ENCODE measurements at places on chromosomes 4 and X.

- peak; percentile 36 for DNase-seq
These were observed at the start of gene EREG for GRCh38 chr4:74364652-74365491. Gene EREG (plus strand): TSS chr4:74365145. CDS start chr4:74365309, 164 bp downstream.

GRCh38 chr4:93710847-93711430 is 117.6 kb upstream of the ATOH1 start:
- DNase-seq: no peak

GRCh38 chrX:68848189-68848940 is 19.5 kb downstream of the EFNB1 start:
- no peak for DNase-seq

DNA sequence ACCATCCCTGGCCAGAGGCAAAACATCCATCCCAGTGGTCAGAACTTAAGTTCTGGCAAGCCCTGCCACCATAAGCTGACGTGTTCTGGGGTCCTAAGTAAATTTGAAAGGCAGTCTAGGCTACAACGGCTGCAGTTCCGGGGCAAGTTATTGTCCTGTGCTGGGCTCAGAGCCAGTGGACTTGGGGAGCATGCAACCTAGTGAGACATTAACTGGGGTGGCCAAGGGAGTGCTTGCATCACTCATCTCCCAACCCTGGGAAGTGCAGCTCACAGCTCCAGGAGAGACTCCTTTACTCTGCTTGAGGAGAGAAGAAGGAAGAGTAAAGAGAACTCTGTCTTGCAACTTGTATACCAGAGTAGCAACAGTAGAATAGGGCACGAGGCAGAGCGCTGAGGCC is 425.4 kb upstream of the PITX2 start:
- DNase-seq: no peak

DNA sequence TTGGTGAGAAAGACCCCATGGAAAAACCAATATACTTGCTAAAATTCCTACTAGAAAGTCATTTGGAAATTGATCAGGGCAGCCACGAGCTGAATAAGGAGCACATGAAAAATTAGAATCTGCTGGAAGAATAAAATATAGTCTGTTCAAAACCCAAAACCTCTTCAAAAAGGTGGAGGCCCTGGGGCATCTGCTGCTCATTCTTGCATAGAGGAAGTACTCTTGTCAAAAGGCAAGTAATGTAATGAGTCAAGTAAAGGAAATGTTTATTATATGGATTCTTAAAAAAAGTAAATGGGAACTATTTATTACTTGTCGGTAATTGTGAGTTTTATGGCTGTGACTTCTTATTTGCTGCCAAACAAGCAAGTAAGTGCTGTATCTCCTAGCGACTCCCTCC is 109.5 kb downstream of the GK start:
- no peak for DNase-seq

- no peak for DNase-seq
These were observed 24.1 kb upstream of the HPRT1 start for GRCh38 chrX:134435894-134436293.

- no peak for DNase-seq
These were observed 237.1 kb downstream of the ZNF674 start for GRCh38 chrX:46308110-46308509.

DNA sequence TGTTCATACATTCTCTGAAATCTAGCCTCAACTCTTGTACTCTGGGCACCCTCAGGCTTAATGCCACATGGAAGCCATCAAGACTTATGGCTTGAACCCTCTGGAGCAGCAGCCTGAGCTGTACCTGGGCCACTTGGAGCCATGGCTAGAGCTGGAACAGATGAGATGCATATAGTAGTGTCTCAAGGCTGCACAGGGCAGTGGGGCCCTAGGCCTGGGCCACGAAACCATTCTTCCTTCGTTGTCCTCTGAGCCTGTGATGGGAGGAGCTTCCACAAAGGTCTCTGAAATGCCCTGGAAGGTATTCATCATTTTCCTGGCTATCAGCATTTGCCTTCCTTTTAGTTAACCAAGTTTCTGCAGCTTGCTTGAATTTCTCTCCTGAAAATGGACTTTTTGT is 1427.2 kb upstream of the PCDH10 start:
- no peak for DNase-seq

- no peak for DNase-seq
These were observed 39.3 kb downstream of the GASK1B start for GRCh38 chr4:158133551-158133950.

DNA sequence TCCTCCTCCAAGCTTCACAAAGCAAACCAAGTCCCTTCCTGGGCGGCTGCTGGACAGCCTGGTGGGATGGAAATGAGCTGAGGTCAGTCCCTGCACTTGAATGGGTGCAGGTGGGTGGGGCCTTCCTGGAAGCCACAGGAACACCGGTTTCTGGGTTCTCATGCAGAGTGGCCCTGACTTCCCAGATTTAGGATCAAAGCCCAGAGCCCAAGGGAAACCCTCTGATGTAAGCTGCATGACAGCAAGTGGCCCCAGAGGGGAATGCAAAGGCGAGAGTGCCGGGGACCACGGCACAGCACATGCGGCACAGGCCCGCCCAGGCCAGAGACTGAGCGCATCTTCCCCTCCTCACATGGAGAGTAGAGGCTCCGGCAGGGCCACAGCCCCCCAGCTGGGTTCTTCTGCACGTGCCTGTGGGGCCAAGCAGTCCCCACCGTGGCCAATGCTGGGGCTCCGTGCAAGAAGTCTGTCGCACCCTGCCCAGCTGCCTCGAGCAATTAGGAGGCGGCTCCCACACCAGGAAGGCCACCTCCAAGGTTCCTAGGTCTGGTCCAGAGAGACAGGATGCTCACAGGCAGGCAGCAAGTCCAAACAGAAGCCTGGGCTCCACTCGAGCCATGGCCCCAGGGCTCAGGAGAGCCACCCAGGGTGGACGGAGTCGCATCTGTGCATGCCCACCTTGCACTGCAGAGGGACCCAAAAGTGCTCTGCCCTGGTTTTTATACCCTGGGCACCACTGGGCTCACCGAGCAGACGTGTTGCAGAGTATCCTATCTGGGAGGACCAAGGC is 83.0 kb downstream of the HTRA3 start:
- DNase-seq: no peak

GRCh38 chr4:168701061-168701460 is 204.2 kb downstream of the PALLD start:
- no peak for DNase-seq

DNA sequence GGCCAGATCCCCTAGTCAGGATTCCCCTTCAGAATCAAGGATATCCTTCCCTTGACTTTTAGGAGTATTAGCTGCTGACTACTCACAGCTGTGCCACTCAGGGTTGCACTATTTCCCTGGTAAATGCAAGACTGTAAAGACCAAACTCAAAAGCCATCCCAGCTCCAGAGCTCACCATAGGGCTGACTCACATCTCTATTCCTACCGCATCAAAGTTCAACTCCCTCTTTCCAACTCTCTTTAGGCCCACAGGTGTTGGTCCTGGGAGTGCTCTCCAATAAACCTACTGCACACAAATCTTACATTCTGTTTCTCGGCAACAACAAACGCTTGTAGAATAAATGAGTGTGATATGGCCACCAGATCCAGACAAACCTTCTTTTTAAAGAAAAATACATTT is 109.6 kb downstream of the PPP3CA start:
- DNase-seq: no peak

Measured in endothelial cell of umbilical vein (primary cell).